Hepatocyte (in vitro differentiated cells): ENCODE measurements at places on chromosomes 5 and 9. TPM values are rescaled to one million over a fixed set of nuclear protein-coding genes. Genes with fewer than 3 reads are reported as not detected.

DNA sequence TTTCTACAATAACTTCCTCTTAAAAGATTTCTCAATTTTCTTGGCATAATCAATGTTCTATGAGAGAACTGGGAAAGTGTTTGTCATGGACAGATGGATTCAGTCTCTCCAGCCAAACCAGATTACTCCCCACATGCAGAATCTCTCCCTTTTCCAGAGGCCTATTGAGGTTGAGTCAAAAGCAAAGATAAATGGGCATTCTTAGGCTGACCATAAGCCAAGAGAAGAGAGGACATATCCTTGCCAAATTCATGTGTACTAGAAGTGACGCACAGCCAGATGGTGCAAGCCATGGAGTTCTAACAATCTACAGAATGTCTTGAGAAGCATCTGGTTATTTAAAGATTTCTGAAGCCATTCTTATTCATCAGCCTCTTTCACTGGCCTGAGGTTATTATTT is 2115.0 kb downstream of the MAT2B start:
- no peak overlapping the region for H3K27ac ChIP-seq
- DNase-seq, result no peak
- H3K4me3 ChIP-seq, result no peak overlapping the region
- no peaks in the 10 kb centered on the region for H3K4me1 ChIP-seq

Gene RORB
- polyA plus RNA-seq, result 0.09 TPM in 1 of 2 replicates, not detected in the other

DNA sequence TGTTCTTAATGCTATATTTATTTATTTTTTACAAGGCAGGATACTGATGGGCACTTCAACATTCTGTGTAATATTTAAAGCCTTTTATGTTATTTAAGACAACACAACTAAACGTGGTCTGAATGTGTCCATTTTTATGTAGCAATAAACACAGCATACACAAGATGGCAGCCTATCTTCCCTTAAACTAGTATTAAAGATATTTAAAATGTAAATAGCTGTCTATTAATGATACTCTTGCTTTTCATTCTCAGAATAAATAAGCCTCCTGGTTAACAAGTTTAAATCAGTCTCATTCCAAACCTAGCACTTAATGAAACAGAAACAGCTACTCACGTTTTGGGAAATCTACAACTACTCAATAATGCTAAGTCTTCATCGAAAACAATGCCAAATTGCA is 315.7 kb downstream of the MCTP1 start:
- no peak overlapping the region for H3K27ac ChIP-seq
- no peak overlapping the region for H3K4me3 ChIP-seq
- no peaks in the 10 kb centered on the region for H3K27me3 ChIP-seq

DNA sequence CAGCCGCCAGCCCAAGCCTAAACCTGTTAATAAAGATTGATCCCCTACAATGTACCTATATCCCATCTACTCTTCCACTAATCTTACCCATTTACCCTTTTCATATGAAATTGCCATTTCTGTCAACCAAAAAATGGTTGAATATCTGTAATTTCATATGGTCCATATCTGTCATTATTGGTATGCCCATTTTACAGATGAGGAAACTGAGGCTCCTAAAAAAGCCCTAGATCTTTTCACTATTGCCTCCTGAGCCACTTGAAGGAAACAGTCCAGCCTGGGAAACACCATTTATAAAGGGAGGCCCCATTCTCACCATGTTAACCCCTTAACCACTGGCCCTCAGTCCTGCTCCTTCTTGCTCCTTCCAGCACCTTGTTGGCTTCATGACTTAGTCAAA is 41.2 kb upstream of the SNAPC3 start:
- H3K4me1 ChIP-seq, result no peaks in the 10 kb centered on the region
- no peak overlapping the region for H3K27ac ChIP-seq
- no peaks in the 10 kb centered on the region for H3K27me3 ChIP-seq

Gene ANKRD33B
- polyA plus RNA-seq, result 1.5 and 2.1 TPM in 2 replicates

- no peaks in the 10 kb centered on the region for H3K27me3 ChIP-seq
- no peak overlapping the region for H3K4me3 ChIP-seq
- no peak for DNase-seq
- H3K27ac ChIP-seq, result no peak overlapping the region
- H3K4me1 ChIP-seq, result no peaks in the 10 kb centered on the region
- no peaks in the 10 kb centered on the region for H3K36me3 ChIP-seq
Measured at GRCh38 chr5:171371326-171371725, 16.3 kb upstream of the NPM1 start.

DNA sequence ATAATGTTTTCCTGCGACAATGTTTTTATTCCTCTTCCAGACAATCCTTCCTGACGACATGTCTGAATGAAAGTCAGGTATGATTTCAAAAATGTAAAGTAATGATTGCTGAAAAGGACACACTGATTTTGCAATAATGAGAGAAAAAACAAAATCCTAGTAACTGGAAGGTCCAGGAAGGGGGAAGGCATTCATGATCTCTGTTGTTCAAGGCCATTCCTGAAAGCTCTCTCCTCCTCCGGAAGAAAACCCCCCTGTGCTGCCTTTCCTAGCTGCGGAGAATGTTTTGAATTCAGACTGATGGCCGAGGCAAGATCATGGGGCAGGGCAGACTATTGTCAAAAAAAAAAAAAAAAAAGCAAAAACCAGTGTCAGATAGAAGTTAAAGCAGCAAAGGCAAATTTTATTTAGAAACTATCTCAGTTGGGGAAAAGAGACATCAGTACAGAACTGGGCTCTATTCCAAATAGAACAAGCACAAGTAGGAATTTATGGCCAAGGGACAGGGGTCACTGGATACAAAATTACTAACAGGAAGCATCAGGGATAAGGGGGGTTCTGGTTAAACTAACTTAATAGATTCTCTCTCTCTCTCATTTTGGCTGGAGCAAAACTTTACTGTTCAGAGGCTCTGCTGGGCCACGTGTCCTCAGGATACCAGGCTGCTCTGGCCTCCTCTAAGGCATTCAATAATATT is 36.5 kb upstream of the CTSV start:
- DNase-seq, result no peak
- H3K27me3 ChIP-seq, result no peaks in the 10 kb centered on the region
- H3K4me3 ChIP-seq, result no peak overlapping the region
- no peak overlapping the region for H3K27ac ChIP-seq
- peaks cover 14% of the 10 kb centered on the region for H3K4me1 ChIP-seq

- no peaks in the 10 kb centered on the region for H3K27me3 ChIP-seq
- no peak for DNase-seq
- H3K36me3 ChIP-seq, result no peaks in the 10 kb centered on the region
- no peak overlapping the region for H3K4me3 ChIP-seq
- no peak overlapping the region for H3K27ac ChIP-seq
- H3K4me1 ChIP-seq, result peaks cover 25% of the 10 kb centered on the region
Measured at GRCh38 chr9:129341987-129342348, 163.9 kb upstream of the IER5L start.
